ENCODE measurements at places on chromosomes 12 and 14.

GRCh38 chr14:61644175-61644574 is 51.1 kb upstream of the HIF1A start:
- DNase-seq: no peak

DNA sequence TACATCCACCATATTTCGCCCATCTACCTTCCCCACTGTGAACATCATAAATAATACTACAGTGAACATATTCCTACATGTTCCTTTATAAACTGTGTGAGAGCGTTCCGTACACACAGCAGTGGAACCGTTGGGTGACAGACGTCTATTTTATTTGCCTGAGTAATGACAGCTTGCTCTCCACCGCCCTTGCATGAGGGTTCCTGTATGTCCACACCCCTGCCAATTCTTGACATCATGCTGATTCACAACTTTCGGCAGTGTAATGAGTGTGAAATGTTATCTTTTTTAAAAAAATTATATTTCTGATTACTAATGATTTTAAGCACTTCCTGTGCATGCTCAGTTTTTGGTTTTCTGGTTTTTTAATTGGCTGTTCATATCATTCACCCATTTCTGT is 4.3 kb upstream of the RAD52 start:
- DNase-seq: peak; percentile 82

- DNase-seq: no peak
Measured at GRCh38 chr14:76191297-76191696, 39.6 kb downstream of the GPATCH2L start.

GRCh38 chr12:12958886-12959285 is 6.9 kb upstream of the GPRC5D start:
- no peak for DNase-seq

All from HS-27A (cell line).